Fibroblast of skin of right quadriceps (primary cell): ENCODE measurements at places on chromosomes 2 and 18.

- no peak for DNase-seq
Observed at GRCh38 chr2:129281791-129282530, 697.5 kb upstream of the RAB6C start.

DNA sequence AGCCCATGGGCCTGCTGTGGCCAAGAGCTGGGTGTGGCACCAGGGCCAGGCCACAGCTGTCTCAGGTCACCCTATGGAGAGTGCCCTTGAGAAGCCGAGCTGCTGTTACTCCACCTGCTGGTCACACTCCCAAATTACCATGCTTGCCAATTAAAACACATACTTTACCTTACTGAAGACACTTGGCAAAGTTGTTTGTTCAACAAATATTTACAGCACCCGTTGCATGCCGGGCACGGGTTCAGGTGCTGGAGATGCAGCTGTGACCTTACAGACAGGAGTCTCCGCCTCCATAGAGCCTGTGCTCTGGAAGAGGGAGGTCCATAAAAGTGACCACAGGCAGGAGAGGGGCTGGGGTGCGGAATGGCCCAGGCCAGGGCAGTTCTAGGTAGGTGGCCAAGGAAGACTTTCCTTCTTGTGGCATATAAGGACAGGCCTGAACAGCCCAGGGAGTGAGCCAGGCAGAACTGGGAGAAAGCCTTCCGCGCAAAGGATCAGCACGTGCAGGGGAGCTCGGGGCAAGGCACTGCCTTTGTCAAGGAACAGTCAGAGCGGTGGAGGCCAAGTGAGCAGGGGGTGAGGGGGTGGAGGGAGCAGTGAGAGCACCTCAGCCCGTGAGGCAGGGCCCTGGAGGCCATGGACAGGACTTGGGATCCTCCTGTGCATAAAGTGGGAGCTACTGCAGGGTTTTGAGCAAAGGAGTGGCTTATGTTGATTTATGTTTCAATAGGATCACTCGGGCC lies 23.6 kb upstream of the RBM44 start:
- peak; percentile 32 for DNase-seq

DNA sequence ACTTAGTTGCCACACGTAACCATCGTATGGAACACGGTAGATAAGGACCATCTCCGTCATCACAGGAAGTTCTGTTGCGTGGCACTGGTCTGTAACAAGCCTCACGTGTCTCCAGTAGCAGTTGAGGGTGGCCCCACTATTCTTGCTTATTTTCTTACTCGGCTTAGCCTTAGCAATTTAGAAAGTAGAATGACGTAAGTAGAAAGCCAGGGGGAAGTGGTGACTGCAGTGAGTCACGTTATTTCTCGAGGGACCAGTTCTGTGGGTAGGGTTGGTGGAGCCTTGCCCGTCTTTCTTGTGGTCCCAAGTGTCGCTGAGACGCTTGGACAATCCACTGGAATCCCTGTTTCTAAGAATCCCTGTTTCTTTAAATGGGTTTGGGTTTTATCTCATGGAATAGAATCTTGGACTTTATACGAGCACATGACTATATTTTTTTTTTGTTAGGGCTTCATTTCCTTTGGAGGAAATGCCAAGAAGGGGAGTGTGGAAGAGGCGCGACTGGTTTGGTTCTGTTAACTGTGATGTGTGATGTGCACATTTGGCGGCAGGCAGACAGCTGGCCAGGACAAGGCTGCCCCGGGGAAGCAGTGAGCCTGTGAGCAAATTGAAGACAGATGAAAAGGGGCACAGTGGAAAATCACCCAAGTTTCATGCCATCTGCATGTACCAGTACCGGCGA lies 96.2 kb downstream of the CABLES1 start:
- DNase-seq, result peak; percentile 97

DNA sequence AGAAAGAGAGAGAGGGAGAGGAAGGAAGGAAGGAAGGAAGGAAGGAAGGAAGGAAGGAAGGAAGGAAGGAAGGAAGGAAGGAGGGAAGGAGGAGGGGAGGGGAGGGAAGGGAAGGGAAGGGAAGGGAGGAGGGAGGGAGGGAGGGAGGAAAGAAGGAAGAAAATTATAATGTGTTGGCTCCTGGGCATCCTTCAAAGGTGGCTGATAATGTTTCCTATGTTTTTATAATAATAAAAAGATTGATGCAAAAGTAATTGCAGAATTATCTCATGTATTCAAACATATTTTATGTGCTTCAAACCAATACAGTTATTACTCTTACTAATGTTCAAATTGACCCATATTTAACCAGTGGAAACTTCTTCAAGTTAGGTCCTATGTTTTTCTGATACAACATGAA lies 260.9 kb downstream of the LNPK start:
- no peak for DNase-seq

- DNase-seq, result no peak
Observed at GRCh38 chr2:106789185-106789584, 96.8 kb downstream of the ST6GAL2 start.

DNA sequence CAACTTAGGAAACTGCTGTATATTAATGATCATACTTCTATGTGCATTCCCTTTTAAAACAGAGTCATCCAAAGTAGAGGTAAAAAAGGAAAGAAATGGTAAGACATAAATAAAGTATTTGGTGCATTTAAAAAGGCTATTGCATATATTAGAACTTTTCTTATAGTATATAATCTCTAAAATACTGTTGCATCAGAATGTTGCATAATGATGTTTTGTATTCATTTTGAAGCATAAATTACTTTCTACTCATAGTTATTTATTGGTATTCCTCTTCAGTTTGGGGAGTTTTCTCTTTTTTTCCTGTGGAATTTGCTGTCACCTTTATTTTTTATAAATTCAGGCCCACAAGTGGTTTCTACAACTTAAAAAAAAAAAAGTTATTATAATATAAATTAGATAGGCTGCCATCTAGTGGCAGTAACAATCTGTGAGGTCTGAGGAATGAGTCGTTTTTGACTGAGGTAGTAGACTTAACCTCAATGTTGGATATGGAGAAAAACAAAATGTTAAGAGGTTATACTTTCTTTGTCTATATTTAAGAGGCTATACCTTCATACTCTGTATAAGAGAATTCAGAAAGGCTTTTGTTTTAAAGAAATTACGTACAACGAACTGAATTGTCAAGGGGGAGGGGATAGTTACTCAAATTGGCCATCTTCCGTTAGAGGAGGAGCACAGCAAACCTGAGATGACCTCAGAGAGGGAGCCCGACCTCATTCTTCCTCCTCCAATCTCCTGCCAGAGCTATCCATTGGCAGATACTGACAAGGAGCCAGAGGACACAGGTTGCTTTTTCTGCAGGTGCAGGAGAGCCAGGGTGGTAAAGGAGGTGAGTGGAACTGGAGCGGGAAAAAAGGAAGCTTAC lies 23.8 kb downstream of the ANKAR start:
- DNase-seq, result peak; percentile 55

DNA sequence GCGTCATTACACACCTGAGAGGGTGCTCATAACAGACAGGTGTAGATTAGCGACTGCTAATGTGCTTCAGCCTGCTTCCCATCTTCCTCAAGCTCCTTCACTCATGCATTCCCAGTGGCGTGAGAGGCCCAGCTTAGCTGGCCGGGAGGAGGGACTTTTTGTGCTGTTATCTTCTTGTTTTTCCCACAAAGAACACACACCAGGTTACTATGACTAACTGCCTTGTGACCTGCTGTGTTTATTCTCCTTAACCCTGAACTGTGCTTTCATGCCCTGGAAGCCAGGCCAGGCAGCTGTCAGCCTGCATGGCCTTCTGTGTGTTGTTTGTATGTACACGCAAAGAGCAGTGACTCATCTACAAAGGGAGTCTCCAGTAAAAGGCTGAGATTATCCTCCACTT lies 143.8 kb downstream of the PIEZO2 start:
- DNase-seq, result peak; percentile 4

DNA sequence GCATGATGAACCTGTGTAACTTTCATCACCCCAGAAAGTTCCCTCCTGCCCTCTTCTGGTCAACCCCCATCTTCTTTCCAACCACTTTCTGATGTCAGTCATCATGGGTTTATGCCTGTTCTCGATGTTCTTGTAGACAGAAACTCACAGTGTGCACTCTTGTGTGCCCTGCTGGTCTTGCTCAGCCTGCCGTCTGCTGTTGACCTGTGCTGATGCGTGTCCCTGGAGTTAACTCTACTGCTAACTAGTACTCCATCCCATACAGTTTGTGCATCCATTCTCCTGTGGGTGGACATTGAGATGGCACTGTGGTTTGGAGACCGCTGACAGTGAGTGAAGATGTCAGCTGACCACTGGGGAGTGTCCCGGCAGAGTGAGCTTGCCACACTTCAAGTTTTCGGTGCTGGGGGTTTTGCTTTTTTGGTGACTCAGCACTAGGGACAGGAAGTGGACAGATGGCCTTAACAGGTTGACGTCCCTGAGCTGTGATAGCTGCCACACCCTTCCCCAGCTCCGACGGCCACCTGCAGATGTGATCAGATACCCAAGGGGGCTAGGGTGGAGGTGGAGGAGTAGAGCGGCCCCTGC lies 14.8 kb downstream of the KLHL29 start:
- no peak for DNase-seq

DNA sequence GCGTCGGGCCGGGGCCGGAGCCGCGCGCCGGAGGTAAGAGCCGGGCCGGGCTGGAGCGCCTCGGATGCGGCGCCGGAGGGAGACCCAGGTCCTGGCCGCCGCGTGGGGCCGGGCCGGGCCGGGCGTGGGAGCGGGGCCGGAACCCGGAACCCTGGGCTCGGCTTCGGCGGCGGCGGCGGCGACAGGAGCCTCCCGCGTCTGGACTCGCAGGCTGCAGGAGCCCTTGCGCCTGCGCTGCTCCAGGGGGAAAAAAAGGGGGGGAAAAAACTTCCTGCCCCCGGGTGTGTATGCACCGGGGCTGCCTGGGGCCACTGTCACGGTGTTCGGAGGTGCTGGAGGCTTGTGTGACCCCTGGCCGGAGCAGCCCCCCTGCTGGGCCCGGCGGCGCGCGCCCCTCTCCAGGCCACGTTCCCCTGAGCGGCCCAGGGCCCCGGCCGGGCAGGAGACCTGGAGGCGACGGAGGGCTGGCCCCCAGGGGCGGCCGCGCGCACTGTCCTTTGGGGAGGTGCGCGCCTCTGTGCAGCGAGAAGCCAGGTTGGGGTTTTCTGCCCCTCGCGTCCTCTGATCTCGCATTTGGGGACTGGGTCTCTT lies 864 bp downstream of the KLHL29 start:
- no peak for DNase-seq

- peak; percentile 50 for DNase-seq
Observed at GRCh38 chr2:237714690-237715458, 83.7 kb upstream of the RBM44 start.

DNA sequence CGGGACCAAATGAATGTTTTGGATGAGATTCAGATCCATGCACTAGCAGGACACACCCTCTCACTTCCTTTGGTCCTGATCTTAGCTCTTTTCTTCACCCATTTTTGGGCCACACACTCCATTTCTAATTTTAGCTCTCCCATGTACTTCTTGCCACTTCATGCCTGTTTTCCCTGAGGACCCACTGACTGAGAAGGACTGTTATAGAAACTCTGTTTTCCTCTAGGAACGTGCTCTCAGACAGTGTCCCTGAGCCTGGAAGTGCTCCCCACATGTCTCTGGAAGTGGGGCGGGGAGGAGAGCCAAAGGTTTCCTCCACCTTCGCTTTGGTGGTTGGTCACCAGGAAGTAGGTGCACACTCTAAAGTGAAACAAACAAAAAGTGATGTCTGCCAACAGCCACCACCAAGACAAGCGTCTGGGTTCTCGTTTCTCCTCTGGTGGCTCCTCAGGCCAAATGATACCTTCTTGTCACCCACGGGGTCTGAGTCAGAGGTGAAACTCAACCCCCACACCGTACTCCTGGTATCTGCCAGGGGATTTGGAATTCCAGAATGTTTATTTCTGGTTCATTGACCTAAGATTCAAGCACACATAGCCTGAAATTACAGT lies 74.7 kb downstream of the MERTK start:
- DNase-seq, result no peak

- DNase-seq, result peak; percentile 83
Observed at GRCh38 chr2:113211226-113212105, 37.7 kb downstream of the PSD4 start.

DNA sequence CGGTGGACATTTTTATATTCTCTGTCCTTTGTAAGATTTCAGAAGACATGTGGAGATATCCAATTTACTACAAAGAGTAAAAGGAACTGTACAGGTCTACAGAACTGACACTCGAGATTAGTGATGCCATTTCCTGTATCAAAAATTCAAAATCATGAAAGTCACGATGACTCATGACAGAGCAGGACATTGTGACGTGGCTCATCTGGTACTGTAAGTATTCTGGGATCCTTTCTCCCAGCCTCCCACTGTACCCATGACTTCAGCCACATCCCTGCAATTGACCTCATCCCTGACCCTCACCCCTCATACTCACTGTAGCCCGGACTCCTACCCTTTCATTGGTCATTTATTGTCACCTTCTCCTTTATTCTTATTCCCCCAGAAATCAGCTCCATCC lies 736.5 kb downstream of the EPHA4 start:
- DNase-seq, result no peak

DNA sequence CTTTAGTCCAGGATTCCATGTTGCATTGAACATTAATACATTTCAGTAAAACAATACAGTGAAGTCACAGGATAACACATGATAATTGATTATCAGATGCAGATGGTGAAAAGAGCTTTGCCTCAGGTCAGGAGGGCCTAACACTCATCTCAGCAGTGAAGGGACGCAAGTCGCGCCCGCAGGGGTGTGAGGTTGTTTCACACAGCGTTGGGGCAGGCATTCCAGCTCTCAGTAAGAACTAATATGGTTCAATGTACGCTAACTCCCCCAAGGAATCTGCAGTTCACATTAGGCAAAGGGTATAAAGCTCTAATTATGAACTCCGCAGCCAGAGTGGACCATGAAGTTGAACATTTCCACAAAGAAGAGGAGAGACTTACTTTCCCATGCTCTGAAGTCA lies 53.1 kb upstream of the ATL2 start:
- DNase-seq, result no peak

DNA sequence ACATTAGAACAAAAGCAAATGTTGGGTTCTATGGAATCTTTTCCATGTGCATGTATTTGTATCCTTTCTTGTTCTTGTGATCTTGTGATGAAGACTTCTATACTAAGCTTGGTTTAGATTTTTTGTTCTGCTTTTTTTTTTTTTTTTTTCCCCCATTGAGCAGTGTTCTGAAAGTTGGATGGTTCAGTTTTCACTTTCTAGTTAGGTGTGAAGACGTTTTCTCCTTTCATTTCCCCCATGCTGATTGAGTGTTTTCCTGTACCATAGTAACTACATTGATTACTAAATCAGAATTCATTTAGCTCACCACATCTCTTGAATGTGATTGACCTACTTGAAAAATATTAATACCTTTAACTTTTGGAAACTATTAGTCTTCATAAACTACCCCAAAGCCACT lies 34.1 kb downstream of the NOP58 start:
- DNase-seq, result no peak

DNA sequence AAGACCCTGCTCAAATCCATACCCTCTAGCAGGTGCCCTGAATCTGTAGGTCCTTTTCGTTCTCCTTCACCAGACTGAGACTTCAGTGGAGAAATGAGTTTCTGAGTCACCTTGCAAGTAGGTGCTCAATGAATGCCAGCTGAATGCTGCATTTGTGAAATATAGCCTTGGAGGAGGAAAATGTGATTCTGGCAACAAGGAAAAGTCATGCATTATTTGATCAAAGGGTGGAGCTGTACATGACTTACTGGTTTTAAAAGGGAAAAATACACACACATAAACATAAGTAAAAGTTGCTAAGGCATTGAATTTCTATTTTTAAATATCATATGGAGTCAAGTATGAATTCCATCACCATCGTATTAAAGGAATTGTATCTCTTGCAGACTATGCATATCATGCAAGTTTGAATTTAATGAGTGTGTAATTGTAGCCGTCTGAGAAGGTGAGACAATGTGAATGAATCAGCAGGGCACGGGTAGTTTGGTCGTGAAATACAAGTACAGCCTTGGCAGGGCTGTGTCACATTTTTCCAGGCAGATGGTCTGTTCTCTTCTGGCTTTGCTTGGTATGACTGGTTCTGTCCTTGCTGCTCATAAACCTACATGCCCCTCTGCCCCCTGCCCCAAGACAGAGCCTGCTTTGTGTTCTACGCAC lies 160.8 kb downstream of the COL6A3 start:
- peak; percentile 46 for DNase-seq
